ENCODE measurements at places on chromosomes 1 and 21.

GRCh38 chr1:201949491-201949890 is 3.1 kb upstream of the LMOD1 start:
- no peak for DNase-seq

GRCh38 chr1:215761446-215761845 is 194.3 kb downstream of the KCTD3 start:
- DNase-seq = no peak

GRCh38 chr1:206495493-206496046 is 11.8 kb upstream of the RASSF5 start:
- DNase-seq = peak; percentile 58

GRCh38 chr1:73781251-73781650 is 416.7 kb downstream of the LRRIQ3 start:
- DNase-seq = no peak

DNA sequence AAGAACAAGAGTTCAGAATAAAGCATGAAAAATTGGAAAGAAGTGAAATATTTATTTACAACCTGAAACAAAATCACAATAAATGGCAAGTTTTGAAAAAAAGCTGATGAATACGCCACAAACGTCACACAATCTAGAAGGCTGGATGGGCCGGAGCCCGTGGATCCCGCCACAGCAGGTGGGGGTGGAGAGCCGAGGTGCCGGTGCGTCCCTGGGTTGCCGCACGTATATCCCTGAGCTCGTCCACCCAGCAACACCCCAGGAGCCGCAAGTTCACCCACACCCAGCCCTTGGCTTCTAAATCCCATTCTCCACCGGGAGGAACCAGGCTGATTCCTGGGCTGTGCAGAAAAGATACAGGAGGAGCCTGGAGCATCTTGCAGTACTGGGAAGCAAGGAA is 25.6 kb upstream of the TTLL10 start:
- no peak for DNase-seq

GRCh38 chr1:247112479-247112781 is 8.3 kb upstream of the ZNF669 start:
- no peak for DNase-seq

- DNase-seq = no peak
Observed at GRCh38 chr1:72137656-72138055, 144.7 kb downstream of the NEGR1 start.

- DNase-seq = no peak
Observed at GRCh38 chr1:41919764-41920397, 1.2 kb upstream of the HIVEP3 start.

DNA sequence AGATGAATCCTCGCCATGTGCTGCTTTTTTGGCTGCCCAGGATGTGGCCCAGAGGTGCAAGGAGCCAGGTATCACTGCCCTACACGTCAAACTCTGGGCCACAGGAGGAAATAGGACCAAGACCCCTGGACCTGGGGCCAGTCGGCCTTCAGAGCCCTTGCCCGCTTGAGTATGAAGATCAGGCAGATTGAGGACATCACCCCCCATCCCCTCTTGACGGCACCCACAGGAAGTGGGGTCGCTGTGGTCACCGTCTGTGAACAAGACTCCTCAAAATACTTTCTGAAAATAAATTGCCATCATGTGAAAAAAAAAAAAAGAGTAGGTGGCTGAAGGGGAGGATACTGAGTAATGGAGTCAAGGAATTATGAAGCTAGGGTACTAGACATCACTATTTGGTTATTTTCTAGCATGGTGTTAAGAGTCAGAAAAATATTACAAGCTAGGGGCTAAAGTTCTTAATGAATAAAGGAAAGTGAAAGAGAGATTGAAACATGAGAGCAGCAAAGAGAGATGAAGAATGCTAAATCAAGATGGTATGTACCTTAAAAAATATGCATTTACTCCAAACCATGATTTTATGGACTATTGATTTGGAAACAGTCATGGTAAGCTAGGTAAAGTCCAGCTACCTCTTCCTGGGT is 84.9 kb downstream of the CLEC20A start:
- no peak for DNase-seq
